ENCODE measurements at places on chromosomes 5 and 9. TPM values are rescaled to one million over a fixed set of nuclear protein-coding genes. Genes with fewer than 3 reads are reported as not detected.

- no peak for DNase-seq
Observed at GRCh38 chr5:72499730-72500129, 7.5 kb downstream of the ZNF366 start.

DNA sequence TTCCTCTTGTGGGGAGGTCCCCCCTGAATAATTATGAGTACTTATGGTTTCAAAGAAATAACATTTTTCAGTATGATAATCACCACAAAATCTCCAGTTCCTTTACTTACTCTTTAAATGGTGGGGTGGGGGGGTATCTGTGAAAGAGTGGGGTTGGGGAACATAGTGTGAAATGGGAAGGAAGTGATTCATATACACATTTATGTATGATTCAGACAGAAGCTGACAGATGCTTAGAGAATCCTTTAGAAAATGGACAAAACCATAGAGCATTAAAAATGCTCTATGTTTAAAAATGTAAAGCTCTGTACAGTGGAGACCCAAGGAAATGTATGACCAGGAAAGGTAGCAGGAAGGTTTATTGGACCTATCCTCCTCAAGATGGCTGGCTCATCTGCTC is 267.5 kb upstream of the GRIA1 start:
- no peak for DNase-seq

GRCh38 chr5:36590513-36591286 is 15.7 kb upstream of the SLC1A3 start:
- DNase-seq = no peak

DNA sequence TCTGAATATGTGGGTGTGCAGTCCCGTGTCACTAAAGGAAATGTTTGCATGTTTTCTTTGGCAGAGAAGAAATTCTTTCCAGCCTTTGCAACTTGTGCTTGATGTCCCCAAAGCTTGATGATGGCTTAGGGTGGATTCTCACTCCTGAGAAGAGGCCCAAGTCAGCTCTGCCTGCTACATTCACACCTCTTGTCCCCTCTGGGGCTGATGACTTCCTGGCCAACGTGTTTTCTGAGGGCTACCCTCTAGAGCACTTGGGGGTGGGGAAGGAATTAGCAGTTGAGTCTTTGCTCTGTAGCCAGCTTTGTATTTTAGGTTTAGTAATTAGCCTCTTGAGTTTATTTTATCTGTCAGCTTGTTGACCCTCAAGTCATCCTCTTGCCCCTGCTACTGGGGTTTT is 19.7 kb downstream of the CYSTM1 start:
- no peak for DNase-seq

WDR36 gene
- polyA plus RNA-seq = 11.8 TPM

All from thymus (tissue), 14 donors.